ENCODE measurements at places on chromosomes 5 and 9. TPM values are rescaled to one million over a fixed set of nuclear protein-coding genes. Genes with fewer than 3 reads are reported as not detected.

- no peak for DNase-seq
- H3K27me3 ChIP-seq = no peaks in the 10 kb centered on the region
- no peaks in the 10 kb centered on the region for H3K36me3 ChIP-seq
Measured at GRCh38 chr9:4530375-4530774, 40.1 kb downstream of the SLC1A1 start.

DNA sequence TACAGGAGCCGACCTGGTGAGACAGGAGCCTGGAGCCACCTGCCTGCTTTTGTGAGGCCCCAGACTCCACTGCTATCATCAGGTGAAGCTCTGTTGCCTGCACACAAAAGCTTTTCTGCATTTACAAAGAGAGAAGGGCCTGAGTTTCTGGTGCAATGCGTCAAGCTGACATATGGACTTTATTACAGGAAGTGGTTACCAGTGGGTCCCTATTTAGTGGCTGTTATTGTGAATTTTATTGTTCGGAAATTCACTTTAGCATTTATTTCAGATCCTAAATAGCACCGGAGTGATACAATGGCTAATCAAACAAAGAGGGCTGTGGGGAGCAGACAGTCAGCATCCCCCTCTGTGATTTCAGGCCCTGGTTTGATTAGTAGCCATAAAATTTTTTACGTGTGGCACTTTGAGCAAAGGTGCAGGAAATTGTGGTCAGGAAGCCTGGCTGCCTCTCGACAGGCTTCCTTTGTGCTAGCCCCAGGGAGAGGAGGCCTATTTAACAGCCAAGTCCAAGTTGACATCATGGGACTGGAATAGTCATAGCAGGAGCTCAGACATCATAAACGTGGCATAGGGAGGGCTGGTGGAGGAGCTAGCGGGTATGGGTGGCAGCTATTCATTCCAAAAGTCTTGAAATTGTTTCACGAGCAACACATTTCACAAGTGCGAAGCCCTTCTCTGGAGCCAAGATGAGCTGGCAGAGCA, 8.4 kb downstream of the TGFBI start:
- H3K4me3 ChIP-seq = no peak overlapping the region
- H3K4me1 ChIP-seq = peaks cover 39% of the 10 kb centered on the region
- H3K27ac ChIP-seq = peak overlapping the region; percentile 23
- H3K27me3 ChIP-seq = no peaks in the 10 kb centered on the region
- DNase-seq = peak; percentile 42

DNA sequence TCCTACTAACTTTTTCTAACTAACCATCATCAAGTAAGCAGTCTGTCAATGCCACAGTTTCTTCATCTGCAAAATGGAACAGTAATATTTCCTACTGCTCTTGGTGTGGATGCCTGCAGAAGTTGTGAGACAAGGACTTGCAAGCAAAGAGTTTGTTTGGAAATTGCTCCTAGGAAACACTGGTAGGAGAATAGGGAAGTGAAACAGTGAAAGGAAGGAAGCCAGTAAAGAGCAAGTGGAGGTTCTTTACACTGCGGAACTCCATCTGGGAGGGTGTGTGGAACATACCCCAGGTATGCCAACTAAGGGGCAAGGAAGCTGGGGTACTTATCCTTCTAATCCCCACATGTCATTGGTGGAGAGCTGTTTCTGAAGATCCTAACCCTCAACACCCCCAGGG, 119.9 kb downstream of the FOXD1 start:
- no peak overlapping the region for H3K4me3 ChIP-seq
- H3K27ac ChIP-seq = no peak overlapping the region
- no peaks in the 10 kb centered on the region for H3K4me1 ChIP-seq
- no peaks in the 10 kb centered on the region for H3K36me3 ChIP-seq

DNA sequence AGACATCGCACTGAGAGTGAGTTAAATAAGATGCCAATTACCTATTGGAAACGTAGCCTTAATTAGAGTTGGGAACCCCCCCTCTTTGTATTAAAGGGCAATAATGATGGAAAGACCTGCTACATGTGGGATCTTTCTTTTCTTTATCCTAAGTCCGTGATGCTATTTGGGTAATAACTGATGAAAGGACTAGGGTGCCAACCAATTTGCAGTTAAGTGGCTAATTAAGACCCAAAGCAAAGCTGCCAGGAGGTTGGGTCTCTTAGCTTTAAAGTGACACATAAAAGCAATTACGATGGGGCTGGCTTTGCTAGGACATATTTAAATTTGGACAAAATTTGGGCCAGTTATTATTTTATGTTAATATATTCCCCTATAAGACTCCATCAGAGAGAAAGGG, 728.8 kb downstream of the NR2F1-AS1 start:
- DNase-seq = no peak
- H3K4me1 ChIP-seq = no peaks in the 10 kb centered on the region
- H3K4me3 ChIP-seq = no peak overlapping the region
- no peaks in the 10 kb centered on the region for H3K27me3 ChIP-seq
- no peaks in the 10 kb centered on the region for H3K36me3 ChIP-seq

DNA sequence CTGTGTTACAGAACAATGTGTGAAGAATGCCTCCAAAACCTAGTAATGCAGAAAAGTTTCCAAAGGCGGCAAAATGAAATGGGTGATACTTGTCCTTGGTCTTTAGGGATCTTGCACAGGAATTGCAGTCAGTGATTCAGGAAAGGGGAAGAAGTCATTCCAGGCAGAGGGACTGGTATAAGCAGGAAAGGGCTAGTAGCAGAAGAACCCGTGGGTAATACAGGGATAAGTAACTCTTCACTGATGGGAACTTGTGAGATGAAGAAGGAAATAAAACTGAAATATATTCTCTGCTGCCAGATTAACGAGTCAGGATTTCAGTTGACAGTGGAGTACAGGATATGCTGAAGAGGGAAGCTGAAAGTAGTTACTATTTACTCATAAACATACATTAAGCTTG, 1.2 kb downstream of the SRFBP1 start:
- peak overlapping the region; percentile 68 for H3K4me3 ChIP-seq
- H3K4me1 ChIP-seq = peaks cover 21% of the 10 kb centered on the region
- no peak overlapping the region for H3K27ac ChIP-seq
- H3K27me3 ChIP-seq = no peaks in the 10 kb centered on the region
- H3K36me3 ChIP-seq = no peaks in the 10 kb centered on the region
- no peak for DNase-seq

GRCh38 chr9:133714606-133715294, 23.4 kb downstream of the SARDH start:
- no peak for DNase-seq
- no peak overlapping the region for H3K4me3 ChIP-seq
- peak overlapping the region; percentile 35 for H3K27ac ChIP-seq
- H3K4me1 ChIP-seq = no peaks in the 10 kb centered on the region

DNA sequence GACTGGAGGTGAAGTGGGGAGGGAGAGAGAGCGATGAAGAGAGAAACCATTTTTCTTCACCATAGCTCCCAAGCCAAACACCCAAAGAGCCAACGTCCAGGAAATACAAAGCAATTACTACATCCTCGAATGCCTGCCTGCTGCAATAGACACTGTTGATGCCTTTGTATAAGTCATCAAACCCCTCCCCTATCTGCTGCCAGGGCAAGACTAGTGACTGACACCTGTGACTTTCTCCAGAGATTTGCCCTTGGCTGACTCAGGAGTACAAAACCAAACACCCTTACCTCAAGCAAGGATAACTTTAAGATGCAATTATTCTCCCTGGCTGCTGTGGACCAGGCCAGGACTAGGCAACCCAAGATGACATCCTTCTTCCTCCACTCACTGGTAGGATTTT, 81.8 kb upstream of the RASA1 start:
- no peak for DNase-seq
- H3K4me1 ChIP-seq = no peaks in the 10 kb centered on the region
- H3K27ac ChIP-seq = no peak overlapping the region
- H3K36me3 ChIP-seq = no peaks in the 10 kb centered on the region

DNA sequence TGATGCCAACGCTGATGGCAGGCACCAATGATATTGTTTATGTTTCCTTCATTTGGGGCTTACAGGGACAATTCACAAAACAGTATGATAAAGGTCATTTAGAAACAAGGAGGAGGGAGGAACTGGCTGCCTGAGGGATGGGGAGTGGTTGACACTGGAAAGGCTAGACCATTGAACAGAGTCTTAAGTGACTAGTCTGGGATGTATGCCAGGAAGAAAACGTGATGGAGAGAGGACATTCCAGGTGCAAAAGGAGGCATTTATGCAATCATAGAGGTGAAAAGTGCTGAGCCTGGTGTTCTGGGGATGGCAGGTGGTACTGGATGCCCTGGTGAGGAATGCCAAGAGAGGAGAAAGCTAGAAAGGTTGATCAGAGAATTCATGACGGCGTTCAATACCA, 153.4 kb downstream of the ZNF462 start:
- DNase-seq = no peak
- peaks cover 9% of the 10 kb centered on the region for H3K4me1 ChIP-seq
- H3K4me3 ChIP-seq = no peak overlapping the region
- peaks cover 8% of the 10 kb centered on the region for H3K36me3 ChIP-seq

DNA sequence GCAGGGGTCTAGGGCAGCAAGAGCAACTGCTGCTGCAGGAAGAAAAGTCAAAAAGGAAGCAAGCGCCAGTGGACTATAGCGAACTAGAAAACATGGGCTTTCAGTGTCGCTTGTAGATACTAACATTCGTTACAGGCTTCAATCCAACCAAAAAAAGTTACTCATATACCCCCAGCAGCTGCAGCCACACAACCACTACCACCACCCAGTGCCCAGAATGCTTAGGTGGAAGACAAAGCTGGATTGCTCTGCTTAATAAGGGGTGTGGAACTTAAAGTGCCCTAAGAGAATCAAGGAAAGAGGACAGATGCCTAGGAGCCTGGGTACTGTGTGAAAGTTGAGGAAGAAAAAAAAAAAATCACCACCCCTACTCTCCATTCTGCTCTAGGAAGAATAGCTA, 203.6 kb downstream of the ELAVL2 start:
- H3K4me3 ChIP-seq = no peak overlapping the region
- DNase-seq = no peak
- H3K4me1 ChIP-seq = no peaks in the 10 kb centered on the region
- no peaks in the 10 kb centered on the region for H3K27me3 ChIP-seq

DNA sequence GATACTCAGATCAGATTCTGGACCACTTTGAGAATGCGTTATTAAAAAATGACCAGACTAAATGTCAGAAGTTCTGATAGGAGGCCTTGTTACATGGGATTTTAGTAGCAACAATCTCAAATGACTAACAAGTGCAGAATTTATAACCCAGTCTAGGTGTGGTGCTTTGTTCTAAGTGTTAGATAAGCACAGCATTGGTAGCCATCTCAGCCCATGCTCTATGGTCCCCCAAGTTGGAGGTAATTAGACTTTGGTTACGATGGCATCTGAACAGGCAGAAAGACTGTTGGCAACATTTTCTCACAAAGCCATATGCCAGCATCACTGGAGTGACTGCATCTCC, 140.4 kb upstream of the RPS23 start:
- H3K36me3 ChIP-seq = no peaks in the 10 kb centered on the region
- no peak overlapping the region for H3K27ac ChIP-seq
- no peak overlapping the region for H3K4me3 ChIP-seq
- no peaks in the 10 kb centered on the region for H3K4me1 ChIP-seq
- DNase-seq = no peak

- H3K27ac ChIP-seq = peak within 1 kb of the TSS; percentile 95
- no peaks in the 10 kb centered on the region for H3K27me3 ChIP-seq
- peak within 1 kb of the TSS; percentile 94 for H3K4me3 ChIP-seq
- no peaks in the 10 kb centered on the region for H3K36me3 ChIP-seq
- peak; percentile 98 for DNase-seq
Measured at GRCh38 chr9:33167084-33167971, at the start of gene B4GALT1. Gene B4GALT1, minus strand, starts transcription at chr9:33167336. Its CDS starts 167 bp downstream, at chr9:33167169.

DNA sequence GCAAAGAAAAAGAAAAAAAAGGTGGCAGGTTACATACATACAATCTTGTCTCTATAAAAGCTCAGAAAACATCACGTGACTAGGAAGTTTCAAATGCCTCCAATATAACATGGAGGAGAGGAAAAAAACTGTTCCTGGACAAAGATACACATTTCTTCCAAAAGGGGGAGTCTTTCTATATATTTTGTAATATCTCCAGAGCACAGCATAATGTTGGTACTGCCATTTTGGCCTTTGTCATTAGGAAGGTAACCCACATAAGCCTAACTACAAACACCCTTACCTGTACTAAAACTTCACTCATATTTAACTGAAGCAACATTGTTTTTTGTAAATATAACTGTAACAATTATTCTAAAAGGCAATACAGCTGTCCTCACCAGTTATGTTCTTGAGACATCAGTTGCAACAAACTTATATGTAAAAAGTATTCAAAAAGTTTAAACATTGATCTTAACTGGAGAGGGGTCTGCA, 1.2 kb upstream of the BTF3 start:
- peaks cover 28% of the 10 kb centered on the region for H3K4me1 ChIP-seq
- no peak overlapping the region for H3K4me3 ChIP-seq
- H3K27ac ChIP-seq = peak overlapping the region; percentile 94
- no peaks in the 10 kb centered on the region for H3K27me3 ChIP-seq
- DNase-seq = peak; percentile 67
- no peaks in the 10 kb centered on the region for H3K36me3 ChIP-seq

DNA sequence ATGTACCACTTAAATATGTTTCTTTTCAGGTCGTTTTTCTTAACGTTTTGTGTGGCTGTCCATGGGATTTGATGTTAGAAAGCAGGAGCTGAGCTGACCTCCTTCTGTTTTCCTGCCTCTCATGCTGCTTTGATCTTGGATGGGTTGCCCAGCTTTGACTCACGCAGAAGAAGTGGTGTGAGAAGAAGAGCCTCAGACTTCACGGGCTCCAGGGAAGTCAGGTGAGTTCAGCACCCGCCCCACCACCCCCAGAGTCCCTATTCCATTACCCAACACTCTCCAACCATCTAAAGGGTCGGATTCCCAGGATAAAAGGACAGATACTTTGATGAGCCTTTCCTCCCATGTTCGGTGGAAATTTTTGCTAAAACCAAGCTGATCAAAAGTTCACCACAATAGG, 373.4 kb downstream of the IRX2 start:
- DNase-seq = no peak
- H3K4me3 ChIP-seq = no peak overlapping the region
- H3K27ac ChIP-seq = no peak overlapping the region
- no peaks in the 10 kb centered on the region for H3K36me3 ChIP-seq
- H3K27me3 ChIP-seq = no peaks in the 10 kb centered on the region

DNA sequence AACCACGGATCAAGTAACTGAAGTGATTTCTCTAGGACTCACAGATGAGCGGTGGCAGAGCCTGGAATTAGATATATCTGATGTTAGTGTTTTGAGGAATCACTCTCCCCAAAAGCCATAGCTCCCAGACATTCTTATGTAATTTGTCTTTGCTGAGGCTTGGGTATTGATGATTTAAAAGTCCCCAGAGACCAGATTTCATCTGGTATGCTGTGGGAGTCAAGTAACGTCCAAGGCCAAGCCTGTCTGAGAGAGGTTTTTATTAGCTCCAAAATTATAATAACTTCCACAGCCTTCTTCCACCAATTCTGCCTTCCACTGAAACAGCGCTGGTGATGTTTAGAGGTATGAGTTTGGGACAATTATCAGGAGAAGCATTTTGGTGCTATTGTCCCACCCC, 21.3 kb upstream of the KCNIP1 start:
- H3K4me1 ChIP-seq = no peaks in the 10 kb centered on the region
- H3K36me3 ChIP-seq = no peaks in the 10 kb centered on the region
- DNase-seq = no peak
- no peak overlapping the region for H3K4me3 ChIP-seq
- H3K27me3 ChIP-seq = no peaks in the 10 kb centered on the region
- H3K27ac ChIP-seq = no peak overlapping the region

Gene TPPP
- total RNA-seq = 11.0 TPM

Gene AK3
- 73.5 TPM for total RNA-seq

Gene CCIN
- 0.45 TPM for total RNA-seq

Gene NUTM2F
- not detected for total RNA-seq

Gene FOXI1
- not detected for total RNA-seq

Gene SPAAR
- not detected for total RNA-seq

Gene HTR1A
- total RNA-seq = not detected

Gene HAUS6
- total RNA-seq = 1.7 TPM

Gene SLC45A2
- total RNA-seq = not detected

Gene DMGDH
- 1.8 TPM for total RNA-seq

Gene RNF183
- total RNA-seq = not detected
